ENCODE measurements at places on chromosomes 6 and 20. TPM values are rescaled to one million over a fixed set of nuclear protein-coding genes. Genes with fewer than 3 reads are reported as not detected.

GRCh38 chr6:87431263-87431662, 23.5 kb downstream of the CFAP206 start:
- no peak for DNase-seq

DNA sequence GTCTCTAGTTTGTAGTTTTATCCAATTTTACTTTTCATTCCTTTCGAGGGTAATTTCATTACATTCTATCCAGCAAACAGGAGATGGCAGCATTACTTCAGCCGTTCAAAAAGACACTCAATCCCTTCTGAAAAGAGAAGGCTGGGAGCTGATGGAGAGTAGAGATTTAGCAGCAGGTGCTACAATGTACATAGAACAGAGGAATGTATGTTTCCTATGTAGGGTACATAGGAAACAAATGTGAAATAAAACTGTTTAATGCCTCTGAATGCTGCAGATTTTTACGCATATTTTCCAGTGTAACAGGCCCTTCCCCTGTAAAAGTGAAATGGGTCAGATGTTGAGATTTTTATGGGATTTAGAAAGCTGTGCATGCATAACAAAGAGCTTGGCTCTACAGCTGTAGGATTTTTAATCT, 16.0 kb downstream of the RPS12 start:
- DNase-seq: peak; percentile 69

DNA sequence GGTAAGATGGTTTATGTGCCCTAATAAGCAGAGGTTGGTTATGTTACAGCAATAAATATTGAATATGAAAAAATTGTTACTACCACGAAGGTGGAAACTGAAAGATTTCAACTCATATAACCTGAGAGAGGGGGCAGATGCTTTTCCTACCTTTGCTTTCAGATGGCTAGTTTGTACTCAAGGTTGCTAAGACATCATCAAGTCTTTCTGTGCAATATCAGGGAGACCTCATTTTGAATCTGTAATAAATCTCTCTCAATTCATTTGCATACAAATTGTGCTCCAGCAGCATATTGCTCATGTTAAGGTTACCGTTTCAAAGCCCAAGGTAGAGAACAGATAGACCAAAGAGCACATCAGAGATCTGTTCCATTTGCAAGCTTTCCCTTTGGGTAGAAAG, 220.4 kb downstream of the KHDC1L start:
- no peak for DNase-seq

- no peak for DNase-seq
Observed at GRCh38 chr20:24813496-24813895, 135.6 kb upstream of the CST7 start.

DNA sequence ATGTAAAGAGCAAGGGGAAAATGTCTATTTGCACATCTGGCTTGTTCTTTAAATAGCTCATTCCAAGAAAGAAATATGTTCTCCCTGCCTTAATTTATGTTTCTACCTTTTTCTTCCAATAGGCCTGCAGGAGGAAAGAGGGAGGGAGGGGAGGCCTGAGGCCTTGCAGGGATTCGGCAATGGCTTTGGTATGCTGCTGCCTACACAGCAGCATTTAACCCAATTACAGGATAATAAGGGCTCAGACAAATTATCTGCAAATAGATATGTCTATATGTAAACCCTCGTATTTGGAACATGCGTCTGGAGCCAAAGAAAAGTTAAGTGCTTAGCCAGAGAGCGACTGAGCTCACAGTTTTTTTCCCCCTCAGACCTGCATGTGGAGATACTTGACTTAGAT, 277.2 kb downstream of the CDC5L start:
- no peak for DNase-seq

DNA sequence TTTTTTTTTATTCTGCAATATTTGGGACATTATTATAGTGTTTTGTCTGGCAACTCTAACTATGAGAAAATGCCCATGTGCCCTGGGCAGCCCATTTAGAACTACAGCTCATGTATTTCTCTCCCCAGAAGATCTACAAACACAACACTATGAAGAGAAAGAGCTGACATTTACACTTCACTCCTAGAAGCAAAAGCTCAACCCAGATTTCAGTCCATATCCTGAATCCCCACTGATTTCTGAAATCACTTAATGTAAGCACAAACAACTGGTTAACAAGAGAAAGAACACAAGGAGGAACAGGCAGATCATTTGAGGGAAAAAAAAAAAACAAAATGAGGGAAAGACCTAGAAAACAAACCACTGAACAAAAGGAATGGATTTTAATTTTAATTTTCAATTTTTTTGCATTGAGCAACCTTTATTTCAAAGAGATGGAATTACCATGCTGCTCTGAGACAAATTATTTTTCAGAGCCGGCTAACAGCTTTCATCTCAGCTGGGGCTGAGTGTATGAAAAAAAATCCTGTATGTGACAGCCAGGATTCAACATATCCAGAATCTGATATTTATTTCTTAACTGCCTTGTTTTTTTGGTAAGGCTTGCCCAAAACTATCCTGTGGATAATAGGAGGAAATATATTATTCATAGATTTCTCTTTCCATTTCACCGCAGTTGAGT, 32.5 kb downstream of the KIAA0319 start:
- no peak for DNase-seq

DNA sequence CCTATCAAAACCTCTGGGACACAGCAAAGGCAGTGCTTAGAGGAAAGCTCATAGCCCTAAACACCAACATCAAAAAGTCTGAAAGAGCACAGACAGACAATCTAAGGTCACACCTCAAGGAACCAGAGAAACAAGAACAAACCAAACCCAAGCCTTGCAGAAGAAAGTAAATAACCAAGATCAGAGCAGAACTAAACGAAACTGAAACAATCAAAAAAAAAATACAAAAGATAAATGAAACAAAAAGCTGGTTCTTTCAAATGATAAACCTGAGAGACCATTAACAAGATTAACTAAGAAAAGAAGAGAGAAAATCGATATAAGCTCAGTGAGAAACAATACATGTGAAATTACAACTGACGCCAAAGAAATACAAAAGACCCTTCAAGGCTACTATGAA, 34.8 kb upstream of the RUNX2 start:
- DNase-seq: no peak

GRCh38 chr6:99951016-99951805, 42.8 kb downstream of the MCHR2 start:
- no peak for DNase-seq

The FBXO30 gene
- 8.3 TPM for total RNA-seq

The SAMD10 gene
- 3.2 TPM for total RNA-seq

The PACSIN1 gene
- total RNA-seq: not detected

The TAB2 gene
- total RNA-seq: 11.8 TPM

The ZBTB46 gene
- 46.4 TPM for total RNA-seq

The RBL1 gene
- 3.9 TPM for total RNA-seq

The IL17F gene
- not detected for total RNA-seq

The PCIF1 gene
- 7.8 TPM for total RNA-seq

All from lung microvascular endothelial cell (primary cell).